MV-4-11 (cell line): ENCODE measurements at places on chromosomes 1 and 21.

GRCh38 chr21:45592208-45592619 lies 50.0 kb upstream of the SLC19A1 start:
- peak; percentile 1 for DNase-seq

DNA sequence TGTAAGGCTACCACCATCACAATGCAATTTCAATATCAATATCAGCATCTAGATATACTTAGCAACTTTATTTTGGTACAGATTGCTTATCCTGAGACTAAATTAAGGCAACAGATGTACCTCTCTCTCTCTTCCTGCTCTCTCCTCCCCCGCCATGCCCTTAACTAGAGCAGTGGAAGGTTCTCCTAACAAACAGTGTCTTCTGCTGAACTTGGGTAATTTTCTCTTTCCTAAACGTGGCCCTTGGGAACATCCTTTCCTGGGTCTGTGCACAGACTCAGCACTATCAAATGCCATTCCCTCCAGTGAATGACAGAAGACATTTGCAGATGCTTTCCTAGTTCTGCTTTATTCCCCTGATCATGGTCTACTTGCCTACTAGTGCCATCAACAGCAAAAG lies 85.6 kb upstream of the TTC39A start:
- DNase-seq = no peak

- DNase-seq = no peak
These were observed 92.6 kb upstream of the PBX1 start for GRCh38 chr1:164466429-164466828.

- DNase-seq = peak; percentile 7
These were observed at the start of gene KCNA3 for GRCh38 chr1:110674337-110675059. TSS of gene KCNA3 (minus strand) at chr1:110674940. CDS start at chr1:110674809, 131 bp downstream.

DNA sequence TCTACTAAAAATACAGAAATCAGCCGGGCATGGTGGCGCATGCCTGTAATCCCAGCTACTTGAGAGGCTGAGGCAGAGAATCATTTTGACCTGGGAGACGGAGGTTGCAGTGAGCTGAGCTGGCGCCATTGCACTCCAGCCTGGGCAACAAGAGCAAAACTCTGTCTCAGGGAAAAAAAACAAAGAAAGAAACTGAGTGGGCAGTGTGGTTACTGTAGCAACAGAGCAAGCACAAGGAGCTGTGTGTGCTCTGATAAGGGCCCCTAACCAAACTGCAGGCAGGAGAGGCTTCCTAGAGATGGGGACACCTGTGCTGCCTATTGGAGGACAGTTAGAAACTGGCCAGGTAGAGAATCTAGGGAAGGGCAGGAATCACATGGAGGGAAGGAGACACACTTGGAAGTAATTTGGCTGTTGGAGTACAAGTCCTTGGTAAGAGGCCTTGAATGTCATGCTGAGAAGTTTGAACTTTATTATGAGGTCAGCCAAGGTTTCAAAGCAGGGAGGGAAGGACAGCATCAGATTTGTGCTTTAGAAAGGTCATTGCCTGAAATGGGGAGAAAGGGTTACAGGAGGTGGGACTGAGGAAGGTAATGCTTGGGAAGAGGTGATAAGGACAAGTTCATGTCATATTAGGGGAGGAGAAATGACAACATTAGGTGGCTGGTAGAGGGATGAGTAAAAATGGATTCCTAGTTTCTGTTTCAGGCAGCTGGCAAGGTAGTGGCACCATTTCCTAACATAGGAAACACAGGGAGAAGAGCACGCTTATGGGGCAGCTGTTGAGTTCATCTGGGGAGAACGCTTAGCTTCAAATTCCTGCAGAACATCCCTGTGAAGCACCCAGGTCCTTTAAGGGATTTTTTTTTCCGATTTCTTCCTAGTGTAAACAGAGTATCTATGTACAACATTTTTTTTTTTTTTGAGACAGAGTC lies 69.2 kb upstream of the ARTN start:
- no peak for DNase-seq

DNA sequence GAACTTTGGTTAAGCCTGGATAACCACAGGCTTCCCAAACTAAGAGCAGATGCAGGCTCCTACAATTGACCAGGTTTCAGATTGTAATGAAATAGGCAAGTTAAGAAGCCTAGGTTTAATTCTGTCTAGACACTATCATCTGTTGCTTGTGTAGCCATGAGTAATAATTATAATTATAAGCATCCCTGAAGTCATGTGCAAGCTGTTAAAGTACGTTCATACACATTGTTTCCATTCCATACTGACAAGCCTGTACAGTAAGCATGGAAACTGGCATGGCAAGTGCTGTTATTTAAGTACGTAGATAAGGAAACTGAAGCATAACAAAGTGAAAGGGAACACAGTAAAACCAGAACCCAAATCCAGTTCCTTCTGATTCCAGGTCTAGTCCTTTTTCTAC lies 557.2 kb upstream of the BEND5 start:
- DNase-seq = no peak

DNA sequence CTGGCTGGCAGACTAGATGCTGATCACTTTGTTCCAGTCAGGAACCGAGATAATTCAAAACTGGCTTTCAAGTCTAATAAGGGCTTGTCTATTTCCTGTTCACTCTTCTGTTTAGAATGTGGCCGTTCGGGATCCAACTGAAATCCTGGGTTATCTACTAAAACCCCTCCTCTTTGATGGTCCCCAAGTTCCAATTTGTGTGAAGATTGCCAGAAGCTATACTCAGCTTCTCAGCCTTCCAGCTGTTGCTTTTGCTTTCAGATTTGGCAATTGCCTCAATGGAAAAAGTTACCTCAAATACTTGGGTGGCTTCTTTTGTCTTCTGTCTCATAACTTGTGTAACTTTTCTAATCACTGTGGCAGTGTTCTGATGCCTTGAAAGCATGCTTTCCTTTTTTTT lies 43.7 kb downstream of the BTBD8 start:
- no peak for DNase-seq
